NCI-H2081 (cell line): ENCODE measurements at places on chromosomes 16 and 17.
A peak's percentile ranks its signal among the peaks of the same experiment; 100 is the strongest.

DNA sequence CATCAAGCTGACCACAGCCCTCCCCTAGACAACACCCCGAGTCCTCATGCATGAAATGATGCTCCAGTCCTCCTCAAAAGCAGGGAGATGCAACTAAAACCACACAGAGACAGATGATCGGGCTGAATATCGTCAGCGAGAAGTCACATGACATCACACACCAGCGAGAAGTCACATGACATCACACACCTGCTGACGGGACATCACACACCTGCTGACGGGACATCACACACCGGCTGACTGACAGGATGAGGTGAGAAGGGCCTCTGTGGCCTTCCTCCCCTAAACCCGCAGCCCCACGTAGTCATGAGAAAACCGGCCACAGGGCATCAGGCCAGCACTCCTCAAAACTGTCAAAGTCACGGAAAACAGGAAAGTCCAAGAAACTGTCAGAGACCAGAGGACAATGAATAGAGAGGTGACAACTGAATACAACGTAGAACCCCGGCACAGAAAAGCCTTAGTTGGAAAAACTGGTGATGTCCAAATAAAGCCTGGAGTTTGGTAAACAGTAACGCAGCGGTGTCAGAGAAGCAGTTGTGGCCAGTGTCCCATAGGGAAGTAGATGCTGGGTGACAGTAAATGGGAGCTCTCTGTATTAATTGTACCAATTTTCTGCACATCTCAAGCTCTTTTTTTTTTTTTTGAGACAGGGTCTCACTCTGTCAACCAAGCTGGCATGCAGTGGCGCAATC, 14.3 kb downstream of the LITAF start:
- DNase-seq = no peak

GRCh38 chr17:48261297-48261880, 153.8 kb downstream of the SNX11 start:
- DNase-seq = peak; percentile 53

GRCh38 chr17:43026595-43026994, 1.6 kb downstream of the RND2 start:
- no peak for DNase-seq

GRCh38 chr17:66978514-66979061, 14.1 kb downstream of the CACNG4 start:
- no peak for DNase-seq

DNA sequence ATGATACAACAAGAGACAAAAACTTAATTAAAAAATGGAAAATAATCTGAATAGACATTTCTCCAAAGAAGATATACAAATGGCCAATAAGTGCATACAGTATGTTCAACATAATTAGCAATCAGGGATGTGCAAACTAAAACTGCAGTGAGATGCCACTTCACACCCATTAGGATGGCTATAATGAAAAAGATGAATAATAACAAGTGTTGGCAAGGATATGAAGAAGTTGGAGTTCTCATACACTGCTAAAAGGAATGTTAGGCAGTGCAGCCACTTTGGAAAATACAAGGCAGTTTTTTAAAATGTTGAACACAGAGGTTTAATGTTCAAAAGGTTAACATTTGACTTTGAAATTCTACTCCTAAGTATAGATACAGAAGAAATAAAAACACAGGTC, 69.8 kb downstream of the PCTP start:
- no peak for DNase-seq

DNA sequence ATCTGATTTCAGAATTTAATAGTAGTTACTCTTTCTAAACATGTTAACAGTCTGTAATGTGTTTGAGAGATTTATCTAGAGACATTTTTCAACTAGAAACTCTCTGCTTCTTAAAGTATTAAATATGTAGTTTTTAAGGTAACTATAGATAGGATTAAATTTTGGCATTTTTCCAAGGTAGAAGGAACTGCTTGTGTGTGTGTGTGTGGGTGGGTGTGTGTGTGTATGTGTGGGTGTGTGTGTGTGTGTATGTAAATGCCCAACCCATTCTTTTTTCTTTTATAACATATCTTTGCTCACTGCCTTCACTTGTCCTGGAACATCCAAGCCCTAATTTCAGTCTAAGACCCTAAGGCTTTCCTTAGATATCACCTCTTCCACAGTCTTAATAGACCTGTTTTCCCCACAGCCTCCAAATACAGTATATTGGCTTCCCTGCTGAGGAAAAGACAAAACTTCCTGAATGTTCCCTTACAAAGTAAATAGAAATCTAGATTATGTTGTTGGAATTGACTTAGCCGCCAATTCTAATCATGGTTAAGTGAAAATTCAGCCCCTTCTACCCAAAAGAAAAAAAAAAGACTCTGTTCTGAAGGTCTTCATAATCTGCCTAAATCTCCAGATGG, 33.5 kb downstream of the NUP93 start:
- DNase-seq = no peak

GRCh38 chr17:77382966-77383612, 242.3 kb downstream of the SEC14L1 start:
- DNase-seq = no peak

GRCh38 chr17:56624309-56624708, 30.8 kb downstream of the NOG start:
- no peak for DNase-seq

DNA sequence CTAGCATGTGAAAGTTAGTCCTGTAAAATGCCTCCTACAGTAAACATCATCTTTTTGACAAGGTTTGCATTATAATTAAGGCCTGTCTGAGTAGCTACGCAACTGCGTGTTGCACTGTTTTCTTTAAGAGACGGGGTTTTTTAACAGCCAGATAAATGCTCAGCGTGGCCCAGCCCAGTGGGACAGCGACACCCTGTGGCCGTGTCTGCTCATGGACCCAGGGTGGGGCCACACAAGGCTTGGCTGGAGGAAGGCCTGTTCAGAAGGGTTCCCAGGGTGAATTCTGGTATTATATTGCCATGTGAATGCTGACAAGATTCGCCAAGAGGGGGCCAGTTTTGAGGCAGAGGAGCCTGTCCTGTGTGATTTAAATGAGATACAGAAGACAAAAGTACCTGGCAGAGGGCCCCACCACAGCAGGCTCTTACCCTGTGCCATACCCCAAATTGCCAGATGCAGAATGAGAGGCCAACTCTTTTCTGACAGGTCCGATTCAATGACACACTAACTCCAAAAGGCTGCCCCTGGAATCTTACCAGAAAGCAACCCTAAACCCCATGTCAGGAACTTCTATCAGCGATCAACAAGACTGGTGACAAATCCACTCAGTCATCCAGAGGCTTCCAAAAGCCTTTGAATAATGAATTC, 65.9 kb upstream of the IRX6 start:
- DNase-seq = peak; percentile 5

GRCh38 chr17:81258292-81258691, 19.2 kb downstream of the NDUFAF8 start:
- DNase-seq = no peak

GRCh38 chr17:55730808-55731207, 8.1 kb upstream of the TMEM100 start:
- DNase-seq = no peak

- no peak for DNase-seq
Measured at GRCh38 chr16:2973093-2973492, 3.9 kb downstream of the PAQR4 start.

DNA sequence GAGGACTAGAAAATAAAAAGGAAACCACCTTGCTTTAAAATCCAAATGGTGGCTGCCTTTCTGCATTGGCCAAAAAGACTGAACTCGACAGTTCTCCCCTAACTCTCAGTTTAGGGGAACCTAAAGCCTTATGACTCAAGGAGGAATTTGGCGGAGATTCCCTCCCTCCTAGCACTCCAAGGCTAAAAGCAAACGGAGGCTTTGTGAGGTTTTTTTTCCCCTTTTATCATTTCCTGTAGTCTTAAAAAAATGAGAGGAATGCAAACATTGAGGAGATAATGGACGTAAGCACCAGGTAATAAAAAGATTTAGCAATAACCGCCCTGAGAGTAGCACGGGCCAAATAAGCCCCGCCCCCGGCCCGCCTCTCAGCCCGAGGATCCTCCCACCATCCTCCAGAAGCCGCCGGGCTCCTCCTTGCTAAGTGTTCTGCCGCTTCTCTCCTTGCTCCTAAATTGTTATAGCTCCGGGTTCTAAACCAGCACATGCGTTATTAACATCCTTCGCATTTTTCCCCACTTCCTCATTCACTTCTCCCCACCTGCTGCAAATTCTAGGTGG, 5.8 kb upstream of the KIFC3 start:
- DNase-seq = peak; percentile 41

DNA sequence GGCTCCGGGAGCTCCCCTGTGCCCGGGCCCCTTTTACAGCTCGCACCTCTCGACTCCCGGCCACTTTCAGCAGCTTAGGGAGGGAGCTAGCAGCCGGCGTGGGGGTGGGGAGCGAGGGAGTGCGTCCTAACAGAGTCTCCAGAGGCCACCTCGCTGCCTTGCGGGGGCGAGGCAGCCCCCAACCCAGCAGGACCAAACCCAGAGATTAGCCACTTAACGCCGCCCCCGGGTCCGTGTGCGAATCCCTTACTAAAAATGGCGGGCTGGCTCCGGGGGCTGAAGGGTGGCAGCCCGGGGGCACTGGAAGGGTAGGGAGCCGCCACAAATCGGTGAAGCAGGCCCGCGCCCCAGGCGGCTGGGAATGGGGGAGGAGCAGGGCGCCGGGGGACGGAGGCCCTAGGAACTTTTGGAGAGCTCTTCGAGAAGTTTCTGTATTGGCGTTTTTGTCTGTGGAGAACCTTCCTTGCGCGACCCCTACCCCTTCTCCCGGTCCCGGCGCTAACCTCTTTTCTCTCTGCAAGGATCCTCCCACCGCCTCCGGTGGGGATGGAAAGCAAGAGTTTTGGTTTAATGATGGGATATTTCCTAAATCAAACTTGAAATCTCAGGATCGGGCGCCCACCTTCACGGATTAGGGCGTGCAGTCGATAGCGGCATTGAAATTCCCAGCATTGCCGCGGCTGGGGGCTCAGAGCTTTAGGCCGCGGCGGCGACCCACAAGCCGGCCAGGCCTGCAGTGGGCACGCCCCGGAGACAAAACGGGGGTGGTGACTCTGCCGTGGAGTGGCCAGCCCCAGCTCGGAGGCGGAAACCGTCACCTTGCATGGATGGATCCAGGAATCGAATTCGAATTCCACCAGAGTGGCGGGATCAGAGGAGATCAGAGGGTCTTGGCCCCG, 793 bp upstream of the IRX3 start:
- DNase-seq = no peak

GRCh38 chr17:57349541-57350247, 93.4 kb downstream of the MSI2 start:
- no peak for DNase-seq

- DNase-seq = no peak
Measured at GRCh38 chr17:58734040-58734439, 21.6 kb upstream of the PPM1E start.

DNA sequence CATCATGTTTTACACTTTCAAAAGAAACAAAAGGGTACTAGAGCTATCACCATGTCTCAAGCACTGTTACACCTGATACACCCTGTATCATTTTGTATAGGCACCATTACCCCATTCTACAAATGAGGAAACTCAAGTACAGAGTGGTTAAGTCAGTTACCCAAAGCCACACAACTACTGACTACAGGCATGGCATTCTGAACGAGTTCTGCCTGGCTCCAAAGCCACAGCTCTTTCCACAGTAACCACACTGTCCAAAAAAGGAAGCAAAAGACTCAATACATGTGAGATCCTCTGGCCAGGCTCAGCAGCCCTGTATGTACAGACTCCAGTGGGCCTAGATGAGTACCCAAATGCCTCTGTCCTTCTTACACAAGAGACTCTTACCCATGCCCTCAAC, 4.7 kb downstream of the DYNC1LI2 start:
- no peak for DNase-seq

DNA sequence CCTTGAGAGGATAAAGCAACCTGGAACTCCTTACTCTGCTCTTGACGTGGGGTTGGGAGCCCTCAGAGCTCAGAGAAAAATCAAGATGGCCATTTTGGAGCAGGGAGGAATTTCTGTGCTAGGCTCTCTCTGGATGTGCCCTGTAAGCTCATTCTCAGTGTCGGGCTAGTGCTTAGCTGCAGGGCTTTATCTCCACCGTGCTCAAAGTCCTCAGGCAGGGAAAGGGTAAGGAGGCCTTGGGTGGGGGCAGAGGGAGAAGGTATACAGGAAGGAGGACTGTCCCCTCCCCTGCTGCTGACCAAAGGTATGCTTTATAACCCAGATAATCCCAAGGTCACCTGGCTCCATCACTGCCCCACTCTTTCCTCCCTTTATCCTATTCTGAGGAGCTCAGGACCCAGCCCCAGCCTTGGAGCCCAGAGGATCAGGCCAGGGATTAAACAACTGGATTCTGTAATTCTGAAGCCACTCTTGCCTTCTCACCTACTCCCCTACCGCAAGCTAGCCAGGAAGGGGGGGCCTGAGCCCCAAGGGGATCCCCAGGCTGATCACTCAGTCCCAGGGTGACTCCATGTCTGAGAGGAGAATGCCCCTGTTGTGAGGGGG, 1.1 kb downstream of the DHRS11 start:
- no peak for DNase-seq

DNA sequence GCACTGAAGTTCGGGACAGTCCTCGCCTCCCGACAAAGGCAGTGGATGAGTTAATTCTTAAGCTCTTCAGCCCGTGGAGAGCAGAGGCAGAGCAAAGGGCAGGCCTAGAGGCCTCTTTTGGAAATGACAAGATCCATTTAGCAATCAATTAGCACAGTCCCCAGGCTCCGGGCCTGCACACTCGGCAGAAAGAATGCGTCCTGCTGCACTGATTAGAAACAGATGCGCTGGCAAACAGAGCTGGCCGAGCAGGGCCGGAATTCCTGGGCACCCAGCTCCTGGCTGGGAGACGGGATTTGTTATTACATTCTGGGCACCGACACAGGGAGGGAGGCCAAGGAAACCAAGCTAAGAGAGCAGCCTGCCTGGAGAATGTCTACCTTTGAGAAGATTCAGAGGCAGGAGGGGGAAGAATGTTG, 162.9 kb downstream of the COPRS start:
- no peak for DNase-seq

DNA sequence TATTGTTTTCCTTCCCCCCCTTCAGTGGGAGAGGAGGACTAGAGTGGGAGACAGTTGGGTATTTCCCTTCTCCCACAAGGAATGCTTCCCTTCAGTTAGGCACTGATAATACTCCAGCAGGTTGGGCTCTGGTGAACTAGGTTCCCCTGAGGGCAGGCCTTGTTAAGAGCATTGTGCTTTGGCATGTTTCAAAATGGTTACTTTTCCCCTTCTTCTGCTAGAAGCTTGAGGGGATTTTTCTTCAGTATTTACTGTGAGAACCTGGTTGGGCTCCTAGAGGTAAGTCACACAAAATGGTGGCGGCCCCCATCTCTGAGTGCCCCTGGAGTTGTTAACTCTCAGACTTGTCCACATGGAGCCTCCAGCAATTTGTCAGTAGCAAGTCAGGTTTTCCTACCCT, 156.2 kb downstream of the CYB561 start:
- DNase-seq = no peak
